ENCODE measurements at places on chromosomes 11 and 22.

DNA sequence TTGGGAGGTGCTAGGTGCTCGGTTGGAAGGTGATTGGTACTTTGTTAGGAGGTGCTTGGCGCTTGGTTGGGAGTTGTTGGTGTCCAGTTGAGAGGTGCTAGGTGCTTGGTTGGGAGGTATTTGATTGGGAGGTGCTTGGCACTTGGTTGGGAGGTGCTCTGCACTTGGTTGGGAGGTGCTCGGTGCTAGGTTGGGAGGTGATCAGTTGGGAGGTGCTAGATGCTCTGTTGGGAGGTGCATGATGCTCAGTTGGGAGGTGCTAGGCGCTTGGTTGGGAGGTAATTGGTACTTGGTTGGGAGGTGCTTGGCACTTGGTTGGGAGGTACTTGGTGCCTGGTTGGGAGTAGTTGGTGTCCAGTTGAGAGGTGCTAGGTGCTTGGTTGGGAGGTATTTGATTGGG is 40.2 kb downstream of the LRP5 start:
- no peak for DNase-seq

- no peak for DNase-seq
Measured at GRCh38 chr11:17564687-17565042, 17.6 kb downstream of the OTOG start.

DNA sequence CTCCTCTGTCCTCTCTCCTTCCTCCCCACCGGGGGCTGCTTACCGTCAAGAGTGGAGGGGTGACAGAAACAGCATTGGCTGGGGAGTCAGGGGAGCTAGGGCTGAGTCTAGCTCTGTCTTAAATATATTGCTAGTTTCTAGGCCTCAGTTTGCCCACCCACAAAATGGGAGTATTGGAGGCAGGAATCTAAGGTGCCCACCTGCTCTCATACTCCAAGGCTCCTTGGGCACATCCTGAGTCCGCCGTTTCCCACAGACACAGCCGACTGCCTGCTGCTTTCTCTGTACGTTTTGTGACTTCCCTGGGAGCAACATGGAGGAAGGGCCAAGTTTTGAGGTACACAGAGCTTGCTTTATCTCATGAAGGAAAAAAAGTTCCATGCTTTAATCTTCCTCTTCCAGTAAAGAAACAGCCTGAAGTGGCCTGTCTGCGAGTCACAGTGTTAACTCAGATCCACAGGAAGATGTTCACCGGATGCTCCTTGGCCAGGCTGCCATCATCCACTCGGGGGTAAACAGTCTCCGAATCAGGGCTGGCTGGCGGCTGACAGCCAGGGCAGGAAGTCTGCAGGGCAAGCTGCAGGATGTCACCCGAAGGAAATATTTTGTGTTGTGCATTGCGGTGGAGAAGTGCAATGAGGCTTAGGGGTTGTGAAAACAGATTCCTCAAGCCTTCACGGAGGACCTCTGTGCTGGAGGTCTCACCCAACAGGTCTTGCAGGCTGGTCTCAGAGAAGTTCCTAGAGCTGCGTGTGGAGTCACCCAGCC is 11.0 kb upstream of the CERK start:
- no peak for DNase-seq

DNA sequence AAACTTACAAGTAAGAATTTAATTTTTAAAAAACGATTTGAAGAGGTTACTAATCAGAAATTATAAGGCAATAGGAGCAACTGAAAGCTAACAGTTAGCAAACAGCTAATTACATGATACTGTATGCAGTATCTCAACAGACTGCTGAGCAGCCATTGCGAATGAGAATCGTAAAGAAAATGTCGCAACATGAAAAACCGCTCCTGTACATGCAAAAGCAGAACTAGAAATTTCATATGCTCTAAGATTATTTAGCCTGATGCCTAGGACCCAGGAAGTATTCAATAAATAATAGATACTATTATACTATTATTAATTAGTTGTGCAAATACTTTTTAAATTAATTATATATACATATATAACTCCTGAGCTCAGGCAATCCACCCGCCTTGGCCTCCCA is 48.7 kb upstream of the EP300 start:
- DNase-seq = no peak
